Bone marrow (tissue), 2 donors: ENCODE measurements at places on chromosomes 3 and 15.

DNA sequence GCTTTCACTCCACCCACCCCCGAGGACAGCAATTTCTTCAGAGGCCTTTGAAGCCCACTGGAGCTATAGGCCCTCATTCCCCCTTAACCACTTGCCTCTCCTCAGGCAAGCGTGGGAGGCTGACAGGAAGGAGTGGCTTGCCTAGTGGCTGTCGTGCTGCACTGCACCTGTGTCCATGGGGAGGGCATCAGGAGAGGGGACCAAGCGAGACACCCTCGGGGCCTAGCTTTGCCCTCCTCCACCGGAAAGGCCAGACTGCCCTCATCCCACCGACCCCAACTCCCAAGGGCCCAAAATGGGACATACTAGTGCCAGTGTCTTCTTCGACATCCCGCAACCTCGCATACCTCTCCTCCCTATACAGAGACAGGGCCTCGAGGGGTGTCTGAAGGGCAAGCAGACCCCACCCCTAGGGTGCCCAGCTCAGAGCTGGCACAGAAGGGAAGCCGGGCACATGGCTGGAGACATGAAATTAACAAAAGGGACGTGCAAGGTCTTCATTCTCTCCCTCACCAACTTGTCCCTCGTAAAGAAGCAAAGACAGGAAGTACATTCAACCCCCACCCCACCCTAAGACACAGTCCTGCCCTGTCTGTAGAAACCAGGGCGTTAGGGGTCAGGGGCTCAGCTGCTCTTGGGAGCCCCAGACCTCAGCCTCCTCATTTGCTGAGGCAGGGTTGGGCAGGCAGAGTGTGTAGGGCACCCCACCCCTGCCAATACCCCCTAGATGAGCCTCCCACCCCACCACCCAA lies 24.3 kb downstream of the VIPR1 start:
- DNase-seq, result no peak

DNA sequence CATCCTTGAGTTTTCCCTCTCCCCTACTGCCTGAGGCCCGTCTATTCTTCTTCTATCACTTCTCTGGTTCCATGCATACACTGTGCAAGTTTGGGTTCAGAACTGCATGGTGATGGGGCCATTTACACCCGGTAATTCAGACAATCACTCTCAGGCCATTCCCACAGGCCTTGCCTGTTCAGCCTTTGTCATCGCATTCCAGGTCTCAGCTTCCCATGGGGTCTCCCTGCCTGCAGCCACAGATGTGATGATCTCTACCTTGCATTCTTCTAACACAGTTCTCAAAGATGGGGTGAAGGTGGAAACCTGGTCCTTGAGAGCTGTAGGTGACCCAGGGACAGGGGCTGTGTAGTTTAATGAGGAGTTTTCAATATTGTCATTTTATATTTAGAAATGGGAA lies 209.2 kb upstream of the TOPAZ1 start:
- no peak for DNase-seq

DNA sequence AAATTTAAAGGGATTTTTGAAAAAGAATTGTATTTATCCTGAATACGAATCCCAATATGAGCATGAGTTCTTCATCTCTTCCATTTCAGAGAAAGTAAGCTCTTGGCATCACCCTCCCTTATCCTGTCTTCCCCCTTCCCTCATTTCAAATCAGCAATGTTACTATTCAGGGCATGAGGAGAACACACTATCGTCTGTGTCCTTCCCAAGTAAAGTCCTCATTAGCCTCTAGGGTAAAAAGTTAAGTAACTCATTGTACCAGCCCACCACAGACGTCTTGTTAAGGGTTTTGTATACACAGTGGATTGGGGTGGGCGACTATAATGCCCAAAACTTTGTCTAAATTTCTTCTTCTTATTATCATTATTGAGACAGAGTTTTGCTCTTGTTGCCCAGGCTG lies 14.8 kb downstream of the ARL6IP5 start:
- no peak for DNase-seq

DNA sequence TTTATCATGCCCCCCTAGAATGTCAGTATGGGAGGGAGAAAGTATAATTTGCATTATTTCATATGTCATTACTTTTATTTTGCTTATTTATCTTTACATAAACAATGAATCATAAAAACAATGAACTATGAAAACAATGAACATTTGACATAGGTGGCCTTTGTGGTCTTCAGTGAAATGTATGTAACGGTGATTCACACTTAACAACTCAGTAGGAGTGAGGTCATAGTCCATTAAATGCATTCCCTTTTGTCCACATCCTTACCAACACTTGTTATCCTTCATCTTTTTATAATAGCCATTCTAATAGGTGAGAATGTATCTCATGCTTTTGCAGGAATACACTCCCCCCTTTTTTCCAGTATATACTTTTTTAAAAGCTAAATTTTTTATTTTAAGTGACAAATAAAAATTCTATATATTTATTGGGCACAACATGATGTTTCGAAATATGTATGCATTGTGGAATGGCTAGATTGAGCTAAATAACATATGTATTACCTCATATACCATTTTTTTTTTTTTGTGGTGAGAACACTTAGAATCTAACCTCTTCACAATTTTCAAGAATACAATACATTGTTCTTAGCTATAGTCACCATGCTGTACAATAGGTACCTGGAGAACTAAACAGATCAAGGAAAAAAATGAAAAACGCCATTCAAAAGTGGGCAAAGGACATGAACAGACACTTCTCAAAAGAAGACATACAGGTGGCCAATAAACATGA lies 189.5 kb downstream of the WDR72 start:
- no peak for DNase-seq

DNA sequence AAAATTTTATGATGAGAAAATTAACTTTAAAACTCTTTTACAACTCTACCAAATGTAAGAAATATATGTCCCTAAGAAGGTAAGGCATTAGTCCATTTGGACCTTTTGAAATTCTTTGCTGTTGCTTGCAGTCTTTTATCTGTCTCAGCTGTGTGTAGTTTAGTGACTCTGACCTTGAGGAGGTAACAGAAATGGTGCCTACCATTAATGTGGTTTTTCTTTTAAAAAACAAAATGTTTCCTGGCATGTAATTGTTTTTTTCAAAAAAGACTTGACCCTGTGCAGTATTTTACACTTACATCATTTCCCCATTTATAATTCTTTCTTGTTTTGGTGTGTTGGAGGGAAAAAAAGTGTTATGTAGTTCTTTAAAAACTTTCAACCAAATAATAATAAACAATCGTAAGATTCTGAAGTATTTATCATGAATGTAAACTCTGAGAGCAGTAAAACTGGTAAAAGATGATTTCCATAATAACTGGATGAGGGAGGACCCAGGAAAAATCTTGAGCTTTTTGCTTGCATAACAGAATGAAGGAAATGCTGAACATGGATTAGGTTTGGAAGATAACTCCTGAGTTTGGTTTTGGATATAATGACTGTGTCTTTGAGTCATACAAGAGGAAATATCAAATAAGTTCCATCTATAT lies 225.1 kb downstream of the CHST2 start:
- DNase-seq, result no peak

GRCh38 chr3:88988906-88989305 lies 118.5 kb upstream of the EPHA3 start:
- DNase-seq, result no peak

DNA sequence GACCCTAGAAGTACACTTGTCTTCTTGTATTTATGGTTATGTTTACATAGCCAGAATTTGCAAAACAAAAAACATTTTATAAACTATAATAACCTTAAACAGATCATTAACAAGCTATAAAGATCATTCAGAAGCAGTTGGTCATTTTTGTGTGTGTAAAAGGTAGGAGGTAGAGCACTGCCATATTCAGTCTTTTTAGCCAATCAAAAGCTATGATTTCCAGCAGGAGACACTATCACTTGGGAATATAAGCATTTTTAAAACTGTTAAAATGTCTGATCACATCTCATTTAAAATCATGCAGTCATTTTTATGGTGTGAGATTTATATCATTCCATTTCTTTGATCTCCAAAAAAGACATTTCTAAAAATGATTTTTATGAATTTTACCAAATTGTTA lies 42.6 kb upstream of the ATP2C1 start:
- no peak for DNase-seq

DNA sequence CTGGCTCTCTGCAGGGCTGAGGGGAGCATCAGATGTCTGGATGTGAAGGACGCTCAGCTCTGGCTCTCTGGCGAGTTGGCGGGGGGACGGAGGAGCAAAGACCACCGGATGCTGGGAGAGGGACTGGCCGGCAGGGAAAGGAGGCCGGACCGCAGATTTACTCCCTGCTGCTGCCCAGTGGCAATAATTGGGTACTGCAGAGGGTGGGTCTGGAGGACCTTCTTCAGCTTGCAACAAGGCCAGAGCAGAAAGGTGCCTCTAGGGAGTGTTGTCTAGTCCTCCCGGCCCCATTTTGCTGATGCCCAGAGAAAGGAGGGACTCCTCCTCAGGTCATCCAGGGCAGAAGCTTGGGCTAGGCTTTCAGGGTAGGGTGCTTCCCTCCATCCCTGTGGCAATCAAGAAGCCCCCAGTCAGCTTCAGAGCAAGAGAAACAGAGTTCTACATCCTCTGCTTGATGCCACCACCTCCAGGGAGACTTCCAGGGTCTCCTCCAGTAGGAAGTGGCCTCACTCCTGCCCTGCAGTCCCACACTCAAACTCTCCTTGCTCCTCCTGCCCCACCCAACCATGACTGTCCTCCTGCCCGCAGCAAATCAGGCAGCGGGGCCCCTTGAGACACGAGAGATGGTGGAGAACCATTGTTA lies 20.3 kb upstream of the CSPG4 start:
- DNase-seq, result peak; percentile 2

DNA sequence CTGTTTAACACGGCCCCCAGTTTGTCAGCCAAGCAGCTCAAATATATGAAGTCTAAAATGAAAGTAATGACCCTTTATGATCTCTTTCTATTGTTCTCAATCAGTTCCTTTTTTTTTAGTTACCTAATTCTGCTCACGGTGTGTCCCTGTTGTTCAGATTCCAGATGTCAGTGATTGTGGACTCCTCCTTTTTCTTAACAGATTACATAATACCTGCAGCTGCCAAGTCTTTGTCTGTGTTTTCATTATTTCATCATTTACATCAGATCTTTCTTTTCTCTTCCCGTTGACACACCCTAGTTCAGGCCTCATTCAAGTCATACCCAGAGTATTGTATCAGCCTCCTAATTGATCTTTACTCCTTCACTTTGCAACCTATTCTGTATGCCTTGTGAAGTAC lies 56.1 kb upstream of the SKIL start:
- no peak for DNase-seq

DNA sequence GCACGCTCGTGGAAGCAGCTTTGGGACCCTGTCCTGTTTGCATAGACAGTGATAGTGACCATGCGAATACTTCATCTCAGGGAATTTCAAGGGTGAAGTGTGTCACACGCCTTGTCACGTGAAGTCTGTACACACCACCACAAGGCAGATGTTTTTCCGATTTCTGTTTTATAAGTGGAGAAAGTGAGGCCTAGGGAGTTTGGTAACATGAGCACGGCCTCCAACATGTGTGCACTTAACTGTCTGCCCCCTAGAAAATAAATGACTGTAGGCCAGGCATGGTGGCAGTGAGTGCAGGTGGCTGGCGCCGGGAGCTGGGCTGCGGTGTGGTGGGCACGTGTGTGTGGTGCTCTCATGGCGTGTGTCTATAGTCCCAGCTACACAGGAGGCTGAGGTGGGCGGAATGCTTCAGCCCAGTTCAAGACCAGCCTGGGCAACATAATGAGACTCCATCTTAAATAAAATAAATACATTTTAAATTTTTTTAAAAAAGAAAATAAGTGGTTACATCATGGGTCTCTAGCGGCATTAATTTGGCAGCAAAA lies 42.0 kb downstream of the WHAMM start:
- no peak for DNase-seq

- no peak for DNase-seq
Observed at GRCh38 chr3:105767216-105767615, 101.6 kb downstream of the CBLB start.

GRCh38 chr3:87796137-87796842 lies 262.5 kb downstream of the CGGBP1 start:
- peak; percentile 46 for DNase-seq

DNA sequence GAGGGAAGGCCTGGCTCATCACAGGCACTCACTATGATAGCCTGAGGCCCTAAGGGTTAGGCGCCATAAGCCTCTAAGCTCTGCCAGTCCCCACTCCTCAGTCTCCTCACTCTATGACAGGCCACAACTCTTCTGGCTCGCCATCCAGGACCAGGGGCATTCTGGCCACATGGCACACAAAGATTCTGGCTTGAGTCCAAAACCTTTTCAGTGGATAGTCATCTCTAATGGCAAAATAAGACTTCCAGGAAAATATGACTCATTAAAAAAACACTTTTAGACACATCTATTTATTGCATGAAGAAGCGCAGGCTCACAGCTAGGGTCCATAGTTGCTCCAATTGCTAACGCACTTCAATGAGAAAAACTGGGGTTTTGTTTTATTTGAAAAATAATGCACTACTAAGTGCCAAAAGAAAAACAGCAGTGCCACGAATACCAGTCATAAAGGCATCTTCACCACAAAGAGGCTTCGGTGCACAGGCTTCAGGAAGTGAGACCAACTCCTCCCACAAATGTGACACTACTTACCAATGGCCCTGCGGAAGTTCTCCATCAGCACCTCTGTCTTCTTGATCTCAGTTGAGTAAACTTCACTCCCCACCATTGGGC lies 11.1 kb downstream of the RUVBL1 start:
- DNase-seq, result peak; percentile 27

GRCh38 chr3:73026111-73026759 lies 29.6 kb downstream of the PPP4R2 start:
- DNase-seq, result no peak

- no peak for DNase-seq
Observed at GRCh38 chr15:67172172-67172571, 82.3 kb downstream of the AAGAB start.

DNA sequence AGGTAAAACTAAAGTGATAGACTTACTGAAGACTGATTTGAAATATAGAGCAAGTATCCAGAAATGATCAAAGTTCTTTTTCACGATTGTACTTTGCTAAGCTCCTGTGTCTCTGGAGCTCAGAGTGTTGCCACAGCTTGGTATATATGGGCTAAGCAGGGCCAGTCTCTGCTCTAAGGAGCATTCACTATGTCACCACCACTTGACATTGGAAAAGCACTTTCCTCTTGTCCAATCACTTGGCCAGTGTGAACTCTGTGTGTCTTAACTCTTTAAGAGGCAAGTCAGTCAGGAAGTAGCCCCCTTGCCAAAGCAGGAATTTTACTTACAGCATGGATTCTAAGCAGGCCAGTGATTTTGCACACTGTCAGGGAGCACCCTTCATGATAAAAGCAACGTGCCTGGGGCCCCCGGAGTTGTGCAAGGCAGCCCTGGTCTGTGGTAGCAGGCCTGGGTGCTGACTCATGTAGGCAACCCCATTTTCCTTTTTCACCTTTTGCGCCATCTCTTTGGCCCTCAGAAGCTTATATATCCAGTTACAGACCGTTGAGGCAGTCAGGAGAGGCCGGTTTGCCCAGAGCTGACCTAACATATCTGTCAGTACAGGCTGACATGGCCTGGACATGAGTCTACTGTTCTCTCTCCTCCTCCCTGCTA lies 73.0 kb downstream of the HCN4 start:
- no peak for DNase-seq

DNA sequence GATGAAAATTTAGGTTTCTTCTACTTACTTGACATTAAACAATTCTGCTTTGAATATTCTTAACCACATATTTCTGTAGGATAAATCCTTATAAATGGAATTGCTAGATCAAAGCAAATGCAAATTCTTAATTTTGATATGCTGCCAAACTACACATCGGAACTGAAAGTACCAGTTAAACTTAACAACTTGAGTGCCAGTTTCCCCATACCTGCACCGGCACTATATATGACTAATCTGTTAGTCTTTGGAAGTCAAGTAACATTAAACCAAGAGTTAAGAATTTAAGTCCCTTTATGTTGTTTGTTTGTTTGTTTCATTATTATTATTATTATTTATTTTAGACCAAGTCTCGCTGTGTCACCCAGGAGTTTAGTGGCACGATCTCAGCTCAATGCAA lies 103.9 kb upstream of the AKAP13 start:
- no peak for DNase-seq
